ENCODE measurements at places on chromosomes 16 and 17. TPM values are rescaled to one million over a fixed set of nuclear protein-coding genes. Genes with fewer than 3 reads are reported as not detected.

Gene GP1BA
- total RNA-seq = not detected

Gene SLC4A1
- not detected for total RNA-seq

Gene CCL16
- total RNA-seq = not detected

Gene CMIP
- 2.8 TPM for total RNA-seq

Gene DHRS7C
- not detected for total RNA-seq

Gene ABCC12
- not detected for total RNA-seq

Gene SLC5A11
- not detected for total RNA-seq

Gene LCAT
- total RNA-seq = 11.7 TPM

Gene WDR45B
- total RNA-seq = 90.8 TPM

Gene CFAP97D1
- total RNA-seq = under 0.01 TPM

GRCh38 chr17:63378411-63379375, 67.4 kb downstream of the CYB561 start:
- no peak for DNase-seq

GRCh38 chr17:82384730-82385481, 13.3 kb downstream of the UTS2R start:
- peak; percentile 69 for DNase-seq

- DNase-seq = no peak
These were observed 67.7 kb downstream of the HLF start for GRCh38 chr17:55332296-55333041.

DNA sequence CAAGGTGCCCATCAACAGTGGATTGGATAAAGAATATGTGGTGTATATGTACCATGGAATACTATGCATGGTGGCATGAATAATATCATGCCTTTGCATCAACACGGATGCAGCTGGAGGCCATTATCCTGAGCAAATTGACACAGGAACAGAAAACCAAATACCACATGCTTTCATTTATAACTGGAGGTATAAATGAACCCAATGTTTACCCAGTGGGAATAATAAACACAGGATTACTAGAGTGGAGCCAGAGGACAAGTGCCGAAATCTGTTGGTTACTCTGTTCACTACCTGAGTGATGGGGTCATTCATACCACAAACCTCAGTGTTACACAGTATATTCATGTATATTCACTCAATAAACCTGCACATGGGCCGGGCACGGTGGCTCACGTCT, 125.2 kb downstream of the CDH11 start:
- no peak for DNase-seq

DNA sequence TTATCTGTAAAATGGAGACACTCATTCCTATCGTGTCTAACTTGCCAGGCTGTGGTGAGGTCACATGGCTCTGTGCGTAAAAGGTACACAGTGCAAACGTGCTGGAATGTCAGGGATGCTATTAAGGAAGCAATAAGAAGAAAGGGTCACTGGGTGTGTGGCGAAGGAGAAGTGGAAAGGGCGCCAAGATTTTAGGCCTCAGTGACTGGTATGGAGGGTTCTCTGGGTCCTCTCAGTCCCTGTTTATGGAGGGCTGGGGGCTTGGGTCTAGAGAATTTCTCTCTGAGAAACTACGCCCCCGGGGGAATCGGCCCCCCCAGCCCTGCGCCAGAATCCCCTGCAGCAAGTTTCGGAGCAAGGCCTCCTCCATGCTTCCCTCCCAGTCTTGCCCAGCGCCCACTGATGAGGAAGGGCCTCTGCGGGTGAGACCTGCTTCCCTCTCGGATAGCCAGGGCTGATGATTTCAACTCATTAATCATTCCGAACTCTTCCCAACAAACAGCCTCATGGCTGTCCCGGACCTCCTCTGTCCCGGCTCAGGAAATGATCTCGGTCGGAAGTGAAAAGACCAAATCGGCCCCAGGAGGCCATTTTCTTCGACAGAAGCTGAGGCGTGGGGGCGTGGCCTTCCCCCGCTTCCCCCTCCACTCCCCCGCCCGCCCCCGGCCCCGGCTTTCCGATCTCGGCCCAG, 1.2 kb upstream of the HEXIM1 start:
- DNase-seq = peak; percentile 80

DNA sequence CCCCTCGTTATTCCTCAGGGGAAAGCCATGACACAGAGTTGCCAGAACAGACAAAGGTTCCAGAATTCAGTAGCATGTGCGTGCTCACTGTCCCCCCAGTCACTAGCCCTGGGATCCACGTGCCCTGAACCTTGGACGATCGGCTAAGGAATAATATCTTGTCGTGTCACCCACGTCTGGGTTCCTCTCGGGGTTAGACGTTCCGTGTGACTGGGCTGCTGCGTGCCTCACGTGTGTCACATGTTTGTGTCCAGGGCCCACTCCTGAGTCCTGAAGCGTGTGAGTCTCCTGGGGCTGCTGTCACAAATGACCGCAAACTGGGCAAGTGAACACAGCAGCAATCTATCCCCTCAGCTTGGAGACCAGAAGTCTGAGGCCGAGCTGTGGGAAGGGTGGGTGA, 12.4 kb upstream of the ZNF469 start:
- no peak for DNase-seq

DNA sequence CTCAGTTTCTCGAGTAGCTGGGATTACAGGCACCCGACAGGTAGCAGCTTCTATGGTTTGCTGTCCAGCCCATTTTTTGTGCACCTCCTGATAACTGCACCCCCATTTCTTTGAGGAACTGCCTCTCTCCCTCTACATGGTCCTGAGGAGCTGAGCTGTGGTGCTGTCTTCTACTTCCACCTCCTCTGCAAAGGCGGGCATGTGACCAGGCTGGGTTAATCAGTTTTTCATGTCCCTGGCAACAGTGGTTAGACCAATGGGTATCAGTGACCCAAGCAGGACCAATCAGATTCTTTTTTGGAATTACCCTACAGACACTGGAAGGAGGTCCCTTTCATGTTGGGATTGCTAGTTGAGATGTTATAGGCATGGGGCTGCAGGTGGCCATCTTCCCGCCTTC, 41.3 kb downstream of the TBX21 start:
- no peak for DNase-seq

DNA sequence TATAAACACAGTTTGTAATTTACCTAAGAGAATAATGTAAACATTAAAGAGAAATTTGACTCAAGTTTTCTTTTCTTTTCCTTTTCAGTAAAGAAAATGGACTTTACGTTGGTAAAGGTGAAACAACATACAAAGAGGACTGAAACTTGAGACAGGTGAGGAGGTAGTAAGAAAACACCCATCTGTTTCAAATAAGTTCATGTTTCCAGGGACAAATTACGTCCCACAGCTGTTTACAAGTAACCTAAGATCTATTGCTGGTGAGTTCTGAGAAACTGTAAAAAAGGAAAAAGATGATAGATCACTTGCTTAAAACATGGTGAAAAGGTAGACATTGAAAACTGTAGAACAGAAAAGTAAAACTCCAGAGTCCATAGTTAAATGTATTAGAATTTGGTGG, 4.8 kb upstream of the ABCA5 start:
- no peak for DNase-seq

GRCh38 chr16:51034481-51035109, 116.5 kb downstream of the SALL1 start:
- no peak for DNase-seq

DNA sequence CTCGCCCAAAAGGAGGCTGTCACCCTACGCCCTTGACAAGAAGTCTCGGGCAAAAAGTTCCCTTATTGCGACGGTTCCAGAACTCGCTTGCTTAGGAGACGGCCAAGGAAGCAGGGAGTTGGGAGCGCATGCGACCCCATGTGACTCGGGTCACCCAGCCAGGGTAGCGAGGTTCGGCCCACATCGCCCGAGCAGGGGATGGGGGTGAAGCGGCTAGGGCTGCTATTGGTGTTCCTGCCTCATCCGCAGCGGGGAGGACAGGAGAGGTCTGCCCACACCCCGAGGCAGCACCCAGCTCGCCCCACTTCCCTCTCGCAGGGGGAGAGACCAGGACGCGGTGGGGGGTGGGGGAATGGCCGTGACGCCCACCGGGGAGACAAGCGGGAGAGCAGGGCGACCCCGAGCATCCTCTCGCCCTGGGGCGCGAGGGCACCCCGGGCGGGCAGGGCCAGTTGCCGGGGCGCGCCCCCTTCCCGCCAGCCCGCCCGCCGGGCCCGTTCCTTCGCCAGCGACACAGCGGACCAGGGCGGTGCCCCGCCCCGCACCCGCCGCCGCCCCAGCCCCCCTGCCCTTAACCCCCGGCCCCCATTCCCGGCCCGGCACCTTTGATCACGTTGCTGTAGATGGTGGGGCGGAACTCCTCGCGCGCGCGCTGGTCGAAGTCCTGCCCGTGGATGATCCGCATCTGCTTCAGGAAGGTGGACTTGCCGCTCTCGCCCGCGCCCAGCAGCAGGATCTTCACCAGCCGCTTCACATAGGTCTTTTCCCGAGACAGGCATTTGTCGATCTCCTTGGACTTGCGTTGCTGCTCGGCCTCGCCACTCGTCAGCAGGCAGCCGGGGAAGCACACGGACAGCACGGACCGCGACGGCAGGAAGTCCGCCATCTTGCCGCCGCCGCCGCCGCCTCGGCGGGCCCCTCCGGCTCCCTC, 567 bp downstream of the GNA13 start:
- DNase-seq = peak; percentile 49

DNA sequence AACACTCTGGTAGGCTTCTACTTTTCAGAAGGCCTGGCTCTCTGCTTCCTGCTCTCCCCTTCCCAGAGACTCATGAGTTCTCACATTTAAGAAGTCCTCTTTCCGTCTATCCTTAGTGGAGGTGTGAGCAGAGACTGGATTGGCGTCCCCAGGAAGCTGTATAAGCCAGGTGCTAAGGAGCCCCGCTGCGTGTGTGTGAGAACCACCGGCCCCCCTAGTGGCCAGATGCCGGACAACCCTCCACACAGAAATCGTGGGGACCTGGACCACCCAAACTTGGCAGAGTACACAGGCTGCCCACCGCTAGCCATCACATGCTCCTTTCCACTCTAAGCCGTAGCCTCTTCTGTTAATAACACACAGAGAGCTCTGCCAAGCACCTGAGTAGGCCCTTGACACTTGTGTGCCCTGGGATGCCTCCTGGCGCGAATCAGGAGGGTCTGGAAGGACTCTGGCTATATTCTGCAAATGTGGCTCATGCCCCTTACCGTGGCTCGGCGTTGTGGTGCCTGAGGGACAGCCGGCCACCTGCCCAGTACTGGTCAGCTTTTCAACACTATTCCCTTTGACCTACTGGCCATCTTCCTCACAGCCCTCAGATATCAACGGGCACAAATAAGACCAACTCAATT, 13.9 kb downstream of the CYB5D2 start:
- DNase-seq = no peak

DNA sequence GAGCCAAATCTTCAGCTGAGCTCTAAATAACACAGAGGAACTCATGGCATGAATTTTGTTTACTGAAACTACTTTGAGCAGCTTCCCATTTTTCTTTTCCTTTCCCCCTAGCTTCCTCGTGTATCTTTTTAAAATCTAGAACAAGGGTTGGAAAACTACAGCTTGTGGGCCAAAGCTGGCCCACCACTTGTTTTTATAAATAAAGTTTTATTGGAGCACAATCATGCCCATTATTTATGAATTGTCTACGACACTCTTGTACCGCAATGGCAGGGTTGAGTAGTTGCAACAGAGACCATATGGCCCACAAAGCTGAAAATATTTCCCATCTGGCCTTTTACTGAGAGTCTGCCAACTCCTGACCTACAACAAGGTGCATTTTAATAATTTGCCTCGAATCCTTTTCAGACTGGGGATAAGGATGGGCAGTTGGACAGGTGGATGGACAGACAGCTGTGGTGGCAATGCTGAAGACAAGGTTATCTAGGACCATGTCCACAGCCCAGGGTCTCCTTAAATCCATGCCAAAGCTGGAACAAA, 87.7 kb downstream of the RMI2 start:
- DNase-seq = no peak

GRCh38 chr17:81332914-81333528, 37.9 kb upstream of the SLC38A10 start:
- no peak for DNase-seq

DNA sequence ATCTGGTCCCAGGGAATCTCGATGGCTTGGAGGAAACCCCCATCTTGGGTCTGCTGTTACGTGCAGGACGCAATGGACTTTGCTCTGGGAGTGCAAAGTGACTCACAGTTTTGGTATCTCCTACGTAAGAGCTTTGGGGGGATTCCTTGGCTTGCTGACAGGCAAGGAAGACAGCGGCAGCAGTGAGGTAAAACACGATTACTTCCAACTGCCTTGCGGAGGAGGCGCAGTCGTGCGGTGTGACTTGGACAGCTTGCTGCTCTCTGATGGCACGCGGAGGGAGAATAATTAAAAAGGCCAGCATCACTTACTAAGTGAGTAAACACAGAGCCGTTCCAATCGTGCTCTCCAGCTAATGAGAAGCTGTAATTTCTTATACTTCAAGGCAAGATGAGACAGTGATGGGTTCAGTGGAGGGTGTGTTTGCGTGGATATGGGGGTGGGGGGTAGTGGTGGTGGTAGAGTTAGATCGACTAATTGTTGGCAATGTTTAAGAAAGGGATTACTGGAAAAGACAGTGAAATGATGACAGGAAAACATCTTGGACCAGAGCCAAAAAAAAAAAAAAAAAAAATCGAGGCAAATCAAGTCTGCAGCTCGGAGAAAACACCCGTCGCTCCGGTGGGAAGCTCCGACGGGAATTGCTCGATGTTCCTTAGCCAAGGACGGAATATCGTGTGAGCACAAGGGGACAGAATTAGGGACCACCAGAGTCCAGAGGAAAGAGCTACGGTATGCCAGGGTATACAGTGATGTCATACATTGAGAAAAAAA, 184.8 kb upstream of the ZFHX3 start:
- peak; percentile 75 for DNase-seq

DNA sequence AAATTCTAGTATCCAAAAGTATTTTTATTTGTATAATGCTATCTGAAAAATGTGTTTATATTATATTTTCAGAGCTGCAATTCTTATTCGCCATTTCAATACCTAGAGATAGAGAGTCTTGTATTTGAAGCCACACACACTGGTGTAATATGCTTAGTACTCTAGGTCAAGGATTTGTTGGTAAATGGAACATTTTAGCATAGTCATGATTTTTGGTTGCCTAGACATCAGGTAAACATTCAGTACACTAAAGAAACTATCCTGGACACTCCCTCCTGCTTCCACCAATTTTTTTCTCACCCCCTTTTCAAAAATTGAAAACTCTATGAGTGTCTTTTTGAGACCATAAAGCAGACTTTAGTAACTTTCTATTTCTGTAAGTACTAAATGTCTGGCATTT, 20.8 kb downstream of the ABHD15 start:
- DNase-seq = no peak

DNA sequence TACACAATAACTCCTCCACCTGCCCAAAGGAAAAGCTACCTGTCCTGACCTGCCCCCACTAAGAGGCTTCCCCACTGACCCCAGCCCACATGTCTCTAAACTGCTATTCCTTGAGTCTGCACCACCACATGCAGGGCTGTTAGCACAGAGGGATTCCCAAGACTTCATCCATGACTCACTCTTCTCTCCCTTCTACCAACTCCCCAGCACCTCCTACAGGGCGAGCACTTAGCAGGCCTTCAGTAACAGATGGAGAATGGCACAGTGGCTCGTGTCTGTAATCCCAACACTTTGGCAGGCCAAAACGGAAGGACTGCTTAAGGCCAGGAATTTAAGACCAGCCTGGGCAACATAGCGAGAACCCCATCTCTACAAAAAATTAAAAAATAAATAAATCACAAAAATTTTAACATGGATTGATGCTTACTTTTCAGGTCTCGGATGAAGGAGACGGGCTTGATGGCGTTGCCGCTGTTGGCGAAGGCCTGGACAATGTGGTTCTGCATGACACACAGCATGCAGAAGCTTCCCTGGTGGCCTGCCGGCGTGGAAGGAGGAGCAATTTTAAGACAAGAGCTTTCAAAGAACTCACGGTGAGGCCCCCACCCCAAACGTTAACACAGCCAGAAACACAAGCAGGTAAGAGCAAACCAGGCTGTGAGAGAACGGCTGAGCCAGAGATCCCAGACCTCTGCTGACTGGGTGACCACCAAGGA, 12.0 kb downstream of the USP36 start:
- peak; percentile 59 for DNase-seq

GRCh38 chr17:73313526-73314127, 1.8 kb upstream of the CDC42EP4 start:
- DNase-seq = no peak

Measured in LHCN-M2 (cell line).